AG10803 (cell line): ENCODE measurements at places on chromosomes 7 and 10.

GRCh38 chr7:78198756-78199155 lies 400.2 kb downstream of the PHTF2 start:
- DNase-seq: peak; percentile 81

- DNase-seq: peak; percentile 40
These were observed 13.6 kb downstream of the TTYH3 start for GRCh38 chr7:2645274-2645868.

GRCh38 chr10:63171926-63172325 lies 38.8 kb downstream of the NRBF2 start:
- DNase-seq: no peak

GRCh38 chr10:93299195-93299594 lies 182.9 kb downstream of the MYOF start:
- DNase-seq: no peak

- no peak for DNase-seq
These were observed 2.7 kb upstream of the PDCD4 start for GRCh38 chr10:110868981-110869380.

DNA sequence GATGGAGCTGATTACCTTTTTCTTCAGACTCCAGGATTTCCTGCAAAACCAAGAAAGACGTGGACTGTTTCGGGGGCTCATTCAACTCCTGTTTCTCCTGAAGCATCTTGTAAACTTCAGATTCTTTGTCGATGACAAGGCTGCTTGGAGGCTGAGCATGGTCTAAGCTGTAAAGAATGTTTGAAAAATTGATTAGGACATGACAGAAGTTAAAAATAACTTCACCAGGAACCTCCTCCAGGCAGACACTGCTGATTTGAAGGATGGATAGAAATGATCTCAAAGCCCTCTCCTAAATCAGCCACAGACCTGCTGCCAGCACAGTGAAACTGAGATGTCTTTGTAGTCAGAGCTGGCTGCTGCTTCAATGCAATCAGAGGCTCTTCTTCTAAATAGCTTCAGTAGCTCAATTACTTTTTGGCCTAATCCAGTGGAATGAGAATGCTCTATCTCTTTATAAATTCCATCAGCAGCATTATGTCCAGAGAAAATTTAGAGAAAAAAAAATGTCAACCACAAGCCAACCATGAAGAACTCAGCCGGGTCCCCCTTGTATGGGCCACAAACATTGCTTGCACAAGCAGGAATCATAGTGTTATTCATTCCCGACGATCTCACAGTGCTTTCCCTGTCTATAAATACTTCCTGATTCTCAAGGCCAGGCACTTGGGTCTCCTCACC lies 43.5 kb downstream of the PDLIM1 start:
- DNase-seq: peak; percentile 88

DNA sequence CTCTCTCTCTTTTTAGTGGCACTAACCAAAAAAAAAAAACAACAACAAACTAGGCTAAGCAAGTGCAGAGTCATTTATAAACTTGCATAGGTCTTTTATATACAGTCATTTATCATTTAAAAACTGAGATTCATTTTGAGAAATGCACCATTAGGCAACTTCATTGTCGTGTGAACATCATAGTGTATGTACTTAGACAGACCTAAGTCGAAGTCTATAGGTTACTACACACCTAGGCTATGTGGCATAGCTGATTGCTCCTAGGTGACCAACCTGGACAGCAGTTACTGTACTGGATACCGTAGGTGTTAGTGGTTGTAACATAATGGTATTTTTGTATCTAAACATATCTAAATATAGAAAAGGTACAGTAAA lies 109.1 kb upstream of the SAMD8 start:
- DNase-seq: no peak

DNA sequence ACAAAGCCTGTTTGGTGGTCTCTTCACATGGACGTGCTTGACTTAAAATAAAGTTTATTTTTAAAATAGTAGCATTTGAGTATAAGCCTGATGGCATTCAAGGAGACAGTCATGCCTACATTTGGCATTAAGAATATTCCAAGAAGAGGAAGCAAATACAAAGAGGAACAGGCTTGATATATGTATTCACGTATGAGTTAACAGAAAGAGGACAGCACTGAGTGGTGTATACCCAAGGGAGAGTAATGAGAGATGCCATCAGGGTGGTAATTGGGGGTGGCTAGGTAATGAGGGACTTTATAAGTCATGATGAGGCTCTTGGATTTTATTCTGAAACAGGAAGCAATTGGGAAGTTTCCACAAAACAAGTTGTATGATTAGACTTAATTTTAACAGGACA lies 363.3 kb downstream of the SEMA3D start:
- no peak for DNase-seq

GRCh38 chr7:28629216-28629842 lies 217.0 kb downstream of the CREB5 start:
- peak; percentile 40 for DNase-seq

GRCh38 chr7:158256091-158256816 lies 331.4 kb downstream of the PTPRN2 start:
- DNase-seq: no peak

DNA sequence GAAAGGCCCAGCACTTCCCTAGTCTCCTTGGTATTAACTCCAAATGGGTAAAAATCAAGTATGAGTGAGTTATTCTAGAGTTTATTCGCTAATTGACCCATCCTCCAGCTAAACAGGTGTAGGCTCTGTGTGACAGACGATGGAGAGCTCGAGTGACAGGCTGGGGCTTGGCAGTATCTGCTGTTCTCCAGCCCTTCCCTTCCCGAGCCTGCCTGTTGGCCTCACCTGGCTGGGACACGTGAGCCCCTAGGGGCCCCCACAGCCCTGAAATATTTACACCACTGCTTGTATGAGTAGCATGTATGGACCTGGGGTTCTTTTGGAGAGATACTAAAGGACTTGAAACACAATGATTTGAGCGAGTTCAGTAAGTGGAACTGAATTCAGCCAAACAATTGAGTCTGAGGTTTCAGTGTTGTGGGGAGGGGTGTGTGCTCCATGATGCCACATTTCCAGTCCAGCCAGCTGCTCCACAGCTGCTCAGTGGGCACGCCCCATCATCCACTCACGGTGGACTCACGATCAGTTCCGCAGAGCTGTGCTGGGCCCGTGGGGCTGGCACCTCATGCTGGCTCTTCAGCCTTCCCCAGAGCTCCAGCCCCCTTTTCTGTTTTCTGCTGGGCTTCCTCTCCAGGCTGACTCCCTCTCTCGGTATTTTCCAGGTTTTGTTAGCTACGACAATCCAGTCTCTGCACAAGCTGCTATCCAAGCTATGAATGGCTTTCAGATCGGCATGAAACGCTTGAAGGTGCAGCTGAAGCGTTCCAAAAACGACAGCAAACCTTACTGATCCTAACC lies 283.0 kb downstream of the USP6NL start:
- DNase-seq: peak; percentile 36

DNA sequence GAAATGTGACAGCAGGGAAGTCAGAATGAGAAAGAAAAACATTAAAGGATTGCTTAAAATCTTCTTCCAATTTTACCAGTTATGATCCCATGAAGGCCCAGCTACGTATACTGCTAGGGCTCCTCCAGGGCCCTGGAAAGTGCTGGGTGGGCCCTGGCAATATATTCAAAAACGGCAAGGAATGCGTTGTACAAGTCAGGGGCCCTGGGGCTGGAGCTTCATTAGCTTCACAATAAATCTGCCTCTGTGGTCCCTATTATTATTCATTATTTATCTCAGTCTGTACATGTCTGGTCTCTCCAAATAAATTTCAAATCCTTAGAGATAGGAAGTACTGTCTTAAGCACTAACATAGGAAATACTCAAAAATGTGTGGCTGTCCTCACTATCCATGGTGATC lies 7.6 kb downstream of the JAZF1 start:
- DNase-seq: no peak

DNA sequence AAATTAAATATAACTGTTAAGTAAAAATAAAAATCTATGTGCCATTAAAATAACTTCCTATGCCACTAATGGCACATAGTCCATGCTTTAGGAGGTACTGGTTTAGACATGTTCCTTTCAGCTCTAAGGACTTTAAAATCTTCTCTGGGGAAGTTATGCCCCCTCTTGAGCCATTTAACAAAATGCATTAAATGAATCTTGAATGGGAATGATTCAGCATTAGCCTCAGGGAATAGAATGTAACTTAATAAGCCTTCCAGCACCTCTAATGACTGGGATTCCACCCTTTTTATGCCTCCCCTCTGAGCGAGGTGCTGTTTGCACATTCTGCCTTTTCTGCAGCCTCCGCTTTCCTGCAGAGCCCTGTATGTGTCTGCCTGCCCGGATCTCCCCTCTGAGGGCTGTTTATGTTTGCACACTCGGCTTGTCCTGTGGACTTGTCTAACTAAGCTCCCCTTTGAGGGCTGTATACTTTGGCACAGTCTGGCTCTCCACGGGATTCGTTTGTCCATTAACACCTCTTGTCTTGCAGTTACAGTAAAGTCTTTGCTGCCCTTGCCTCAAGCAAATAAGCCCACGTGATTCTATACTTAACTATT lies 108.4 kb upstream of the HPS1 start:
- DNase-seq: no peak

- DNase-seq: no peak
These were observed 47.8 kb downstream of the SYPL1 start for GRCh38 chr7:106064316-106064715.

- DNase-seq: no peak
These were observed 9.9 kb downstream of the AP5Z1 start for GRCh38 chr7:4785371-4785770.

DNA sequence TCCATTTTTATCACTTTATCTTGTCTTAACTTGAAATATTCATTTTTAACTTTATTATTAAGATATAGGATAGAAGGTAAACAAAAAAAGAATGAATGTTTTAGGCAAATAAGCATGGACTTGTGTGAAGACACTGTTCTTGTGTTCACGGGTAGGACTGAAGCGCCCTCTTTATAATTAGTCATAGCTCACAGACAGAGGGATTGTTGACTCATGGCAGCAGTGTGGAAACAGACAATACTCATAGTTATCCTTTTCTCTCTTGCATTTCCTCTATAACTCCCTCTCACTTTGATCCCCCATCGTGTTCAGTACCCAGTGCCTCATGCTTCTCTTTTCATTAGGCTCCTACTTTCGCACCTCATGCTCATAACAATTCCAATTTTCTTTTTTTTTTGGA lies 731.8 kb downstream of the PHTF2 start:
- DNase-seq: peak; percentile 57

- DNase-seq: peak; percentile 74
These were observed 21.0 kb upstream of the ABI1 start for GRCh38 chr10:26881600-26882331.

GRCh38 chr10:17023386-17024298 lies 106.0 kb downstream of the CUBN start:
- DNase-seq: peak; percentile 99

DNA sequence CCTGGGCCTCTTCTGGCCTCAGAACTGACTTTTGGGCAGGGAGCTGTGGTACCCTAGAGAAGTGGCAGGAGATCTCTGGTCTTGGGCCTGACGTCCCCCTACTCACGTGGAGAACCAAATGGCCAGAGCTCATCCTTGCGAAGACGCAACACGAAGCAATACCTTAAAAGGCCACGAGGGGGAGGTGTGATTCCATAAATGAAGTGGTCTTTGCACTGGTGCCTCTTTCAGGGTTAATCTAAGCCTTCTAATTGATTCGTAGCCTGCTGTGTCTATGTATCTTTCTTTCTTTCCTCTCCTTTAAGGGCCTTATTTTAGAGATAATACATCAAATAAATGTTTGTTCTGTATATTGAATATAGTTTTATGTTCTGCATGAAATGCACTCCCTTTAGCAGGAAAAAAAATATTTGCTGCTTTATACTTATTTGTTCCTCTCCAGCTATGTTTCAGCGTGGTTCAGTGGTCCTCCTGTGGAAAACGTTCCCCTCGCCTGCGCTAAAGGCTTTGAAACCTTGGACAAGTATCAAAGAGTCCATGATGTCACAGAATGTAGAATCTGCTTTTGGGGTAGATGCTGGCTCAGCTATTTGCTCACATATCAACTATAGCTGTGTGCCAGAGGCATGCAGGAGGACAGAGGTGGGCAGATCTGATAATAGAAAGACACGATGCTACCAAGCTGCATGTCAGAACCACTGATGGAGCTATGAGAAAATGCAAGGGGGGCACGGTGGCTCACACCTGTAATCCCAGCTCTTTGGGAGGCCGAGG lies 41.0 kb downstream of the STRA8 start:
- peak; percentile 66 for DNase-seq

DNA sequence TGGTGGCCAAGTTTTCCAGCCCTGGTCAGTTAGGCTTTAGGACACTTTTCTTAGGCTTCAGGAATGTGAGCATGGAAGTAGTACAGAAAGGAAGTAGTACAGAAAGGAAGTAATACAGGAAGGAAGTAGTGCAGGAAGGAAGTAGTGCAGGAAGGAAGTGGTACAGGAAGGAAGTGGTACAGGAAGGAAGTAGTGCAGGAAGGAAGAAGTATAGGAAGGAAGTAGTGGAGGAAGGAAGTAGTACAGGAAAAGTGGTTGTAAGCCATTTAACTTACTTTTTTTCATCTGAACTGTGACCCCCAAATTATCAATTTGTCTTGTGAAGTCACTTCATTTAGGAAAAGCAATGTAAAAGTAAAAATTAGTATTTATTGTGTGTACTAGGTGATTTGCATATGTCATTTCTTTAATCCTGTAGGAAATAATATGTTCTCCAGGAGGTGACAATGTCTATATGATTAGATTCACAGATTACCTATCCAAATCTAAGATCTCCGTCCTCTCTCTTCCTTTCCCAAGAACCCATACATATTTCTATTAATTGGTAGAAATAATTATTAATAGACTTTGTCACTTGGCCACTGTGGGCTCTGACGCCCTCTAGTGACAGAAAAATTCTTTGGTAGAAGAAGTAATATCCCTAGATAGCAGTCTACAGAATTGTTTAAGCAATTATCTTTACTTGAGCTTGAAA lies 3.9 kb upstream of the FAS start:
- peak; percentile 32 for DNase-seq

- DNase-seq: peak; percentile 96
These were observed 228.1 kb downstream of the BMPER start for GRCh38 chr7:34133356-34133982.

- no peak for DNase-seq
These were observed 72.6 kb downstream of the VWA2 start for GRCh38 chr10:114311496-114312209.

DNA sequence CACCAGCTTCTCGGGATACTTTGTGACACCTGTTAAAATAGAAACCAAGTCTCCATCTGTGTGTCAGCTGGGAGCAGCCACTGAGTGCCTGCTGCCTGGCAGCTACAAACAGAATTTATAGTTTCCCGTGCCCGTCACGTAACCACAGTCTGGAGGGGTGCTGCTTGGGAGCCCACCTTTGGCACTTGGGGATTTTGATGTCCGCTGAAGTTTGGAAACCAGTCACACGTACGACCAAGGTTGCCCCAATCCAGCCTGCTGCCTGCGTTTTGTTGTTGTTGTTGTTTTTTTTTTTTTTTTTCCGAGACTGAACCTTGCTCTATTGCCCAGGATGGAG lies 1.6 kb downstream of the TRRAP start:
- no peak for DNase-seq
